ENCODE measurements at places on chromosomes 4 and X. TPM values are rescaled to one million over a fixed set of nuclear protein-coding genes. Genes with fewer than 3 reads are reported as not detected.

- DNase-seq, result no peak
Observed at GRCh38 chr4:5735463-5735862, 24.5 kb downstream of the EVC start.

DNA sequence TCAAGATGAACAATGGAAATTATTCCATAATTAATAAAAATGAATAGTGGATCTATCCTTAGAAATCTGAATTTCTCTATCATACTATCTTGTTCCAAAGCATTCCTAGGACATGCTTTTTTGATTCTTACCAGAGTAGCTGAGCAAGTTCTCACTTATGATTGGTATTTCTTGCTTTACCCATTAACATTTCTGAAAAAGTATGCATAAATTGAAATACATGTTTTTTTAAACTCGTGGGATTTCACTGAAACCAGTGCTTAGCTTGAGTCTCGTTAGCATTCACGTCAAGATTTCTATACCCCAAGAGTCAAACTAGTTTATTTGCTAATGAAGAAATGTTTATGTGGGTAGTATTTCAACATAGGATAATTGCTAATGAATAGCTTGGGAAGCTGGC lies 89.0 kb downstream of the ELOVL6 start:
- no peak for DNase-seq

GRCh38 chr4:36006226-36006625 lies 238.1 kb downstream of the ARAP2 start:
- DNase-seq, result no peak

DNA sequence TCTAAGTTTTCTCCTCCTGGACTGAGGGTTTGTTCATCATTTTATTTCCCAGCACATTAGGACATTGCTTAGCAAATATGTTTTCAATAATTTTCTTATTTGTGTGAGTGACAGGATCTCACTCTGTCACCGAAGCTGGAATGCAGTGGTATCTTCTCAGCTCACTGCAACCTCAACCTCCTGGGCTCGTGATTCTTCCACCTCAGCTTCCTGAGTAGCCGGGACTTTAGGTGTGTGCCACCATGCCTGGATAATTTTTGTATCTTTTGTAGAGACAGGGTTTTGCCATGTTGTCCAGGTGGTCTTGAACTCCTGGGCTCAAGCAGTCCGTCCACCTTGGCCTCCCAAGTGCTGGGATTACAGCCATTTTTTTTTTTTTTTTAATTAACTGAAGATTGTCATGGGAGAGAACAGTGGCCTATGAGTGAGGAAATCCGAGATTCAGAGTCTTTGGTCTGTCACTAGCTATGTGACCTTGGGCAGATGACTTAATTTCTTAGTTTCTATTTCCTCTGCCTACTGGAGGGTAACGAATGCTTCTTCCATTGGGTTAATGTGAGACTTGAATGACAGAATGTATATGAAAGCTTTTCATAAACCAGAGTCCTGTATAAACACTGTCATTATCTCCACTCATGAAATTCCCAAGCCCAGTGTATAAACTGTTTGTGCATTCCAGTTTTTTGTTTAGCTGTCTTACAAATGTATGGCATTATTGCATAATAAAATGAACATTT lies 23.9 kb downstream of the MOB1B start:
- DNase-seq, result no peak

DNA sequence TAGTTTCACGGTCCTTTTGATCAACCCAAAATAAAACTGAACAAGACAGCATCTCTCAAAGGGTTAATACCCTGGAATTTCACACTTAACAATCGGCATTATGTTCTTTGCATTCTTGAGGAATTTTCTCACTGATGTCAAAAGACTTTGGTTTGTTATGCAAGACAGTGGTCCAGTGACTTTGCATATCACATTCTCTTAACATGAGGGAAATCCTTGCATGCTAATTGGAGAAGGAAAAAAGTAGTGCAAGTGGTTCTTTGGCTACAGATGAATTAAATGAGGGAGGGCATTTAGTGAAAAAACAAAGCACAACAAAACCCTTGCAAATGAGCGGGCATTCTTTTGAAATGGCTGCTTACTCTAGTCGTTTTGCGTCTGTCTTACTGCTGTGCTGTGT lies 105.1 kb upstream of the LIMCH1 start:
- DNase-seq, result no peak

- no peak for DNase-seq
Observed at GRCh38 chr4:147853706-147854105, 121.8 kb downstream of the ARHGAP10 start.

DNA sequence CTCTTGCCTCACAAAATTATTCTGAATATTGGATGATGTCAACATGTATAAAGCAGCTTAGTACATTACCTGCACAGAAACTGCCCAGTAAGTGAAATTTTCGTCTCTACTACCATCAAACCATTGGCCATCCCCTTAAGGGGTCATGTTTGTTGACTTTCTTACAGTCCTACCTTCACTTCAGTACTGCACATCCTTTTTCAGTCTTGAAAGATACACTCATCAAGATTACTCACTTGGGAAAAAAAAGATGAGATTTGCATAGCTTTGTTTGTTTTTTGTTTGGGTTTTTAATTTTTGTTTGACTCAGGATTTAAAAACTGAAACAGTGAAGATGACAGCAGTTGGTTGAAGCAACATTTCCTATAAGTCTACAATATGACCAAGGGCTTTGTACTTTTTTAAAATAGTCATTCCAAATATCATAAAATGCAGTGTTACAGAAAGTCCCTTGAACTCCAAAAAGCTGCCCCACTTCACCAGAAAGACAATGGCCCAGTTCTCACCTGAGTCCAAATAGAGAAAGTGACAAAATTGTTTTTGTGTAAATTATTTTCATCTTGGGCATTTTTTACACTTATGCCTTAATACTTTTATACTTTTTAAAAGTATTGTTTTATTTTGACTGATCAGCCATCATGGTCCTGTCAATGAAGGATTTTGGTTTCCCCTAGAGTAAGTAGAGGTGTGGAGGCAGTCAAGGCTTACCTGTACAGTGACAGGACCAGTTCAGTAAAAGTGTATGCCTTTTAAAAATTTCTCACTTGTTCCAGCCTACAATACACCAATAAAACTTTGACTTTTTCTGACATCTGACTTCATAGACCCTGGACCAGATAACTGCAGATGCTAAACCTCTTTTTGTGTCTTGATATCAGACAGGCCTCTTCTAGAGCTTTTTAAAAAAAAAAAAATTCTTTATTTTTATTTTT lies 59.7 kb upstream of the EDA2R start:
- no peak for DNase-seq

GRCh38 chr4:4260185-4260751 lies 12.2 kb upstream of the TMEM128 start:
- no peak for DNase-seq

DNA sequence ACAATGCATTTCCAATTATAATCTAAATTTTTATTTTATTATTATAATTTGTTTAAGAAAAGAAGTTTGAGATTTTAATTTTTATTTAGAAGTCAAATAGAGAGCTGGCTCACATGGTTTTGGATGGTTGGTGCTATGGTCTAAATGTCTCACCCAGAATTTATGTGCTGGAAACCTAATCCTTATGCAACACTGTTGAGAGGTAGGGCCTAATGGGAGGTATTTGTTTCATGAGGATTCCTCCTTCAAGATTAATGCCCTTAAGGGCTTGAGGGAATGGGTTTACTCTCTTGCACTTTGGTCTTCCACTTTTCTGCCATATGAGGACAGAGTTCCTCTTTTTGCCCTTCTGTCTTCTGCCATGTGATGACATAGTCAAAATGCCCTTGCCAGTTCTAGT lies 960.5 kb upstream of the IGFBP7 start:
- DNase-seq, result no peak

DNA sequence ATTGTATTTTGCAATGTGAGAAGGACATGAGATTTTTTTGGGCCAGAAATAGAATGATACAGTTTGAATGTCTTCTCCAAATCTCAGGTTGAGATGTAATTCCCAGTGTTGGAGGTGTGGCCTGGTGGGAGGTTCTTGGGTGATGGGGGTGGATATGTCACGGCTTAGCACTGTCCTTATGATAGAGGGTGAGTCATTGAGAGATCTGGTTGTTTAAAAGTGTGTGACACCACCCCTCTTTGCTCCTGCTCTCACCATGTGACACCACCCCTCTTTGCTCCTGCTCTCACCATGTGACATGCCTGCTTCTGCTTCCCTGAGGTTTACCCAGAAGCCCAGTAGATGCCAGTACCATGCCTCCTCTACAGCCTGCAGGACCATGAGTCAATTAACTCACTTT lies 1226.9 kb downstream of the PCDH7 start:
- DNase-seq, result no peak

GRCh38 chrX:138748480-138748879 lies 37.0 kb upstream of the FGF13 start:
- DNase-seq, result no peak

GRCh38 chr4:2261110-2261852 lies 628 bp downstream of the MXD4 start:
- peak; percentile 34 for DNase-seq

DNA sequence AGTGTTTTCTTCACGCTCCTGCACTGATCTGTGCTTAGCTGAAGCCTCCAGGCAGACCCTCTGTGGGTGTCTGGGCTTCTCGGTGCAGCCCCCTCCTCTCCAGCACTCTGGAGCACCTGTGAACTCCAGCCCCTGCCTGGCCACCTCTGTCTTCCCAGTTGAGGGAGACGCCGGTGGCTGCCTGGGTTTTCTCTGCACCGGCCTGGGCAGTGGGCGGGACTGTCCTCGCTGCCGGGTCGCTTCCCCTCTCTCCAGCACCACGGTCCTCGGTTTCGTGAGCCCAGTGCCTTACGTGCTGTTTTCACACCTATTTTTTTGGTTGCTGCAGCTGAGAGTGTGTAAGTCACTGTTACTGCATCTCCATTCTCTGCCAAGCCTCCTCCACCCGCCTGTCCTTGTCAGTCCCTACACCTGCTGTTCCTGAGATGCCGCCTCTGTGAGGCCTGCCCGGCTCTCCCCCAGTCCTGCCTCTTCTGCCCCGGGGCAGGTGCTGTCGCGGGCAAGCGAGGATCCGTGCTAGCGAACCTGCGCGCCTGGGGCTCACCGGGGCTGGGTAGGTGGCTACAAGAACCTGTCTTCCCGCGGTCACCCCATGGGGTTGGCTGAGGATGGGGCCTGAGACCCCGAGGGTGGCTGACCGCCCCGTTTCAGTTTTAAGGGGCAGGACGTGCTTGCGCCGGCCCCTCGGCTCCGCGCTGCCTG lies 2.4 kb upstream of the FGFRL1 start:
- no peak for DNase-seq

- no peak for DNase-seq
Observed at GRCh38 chrX:20499763-20500162, 233.1 kb upstream of the RPS6KA3 start.

DNA sequence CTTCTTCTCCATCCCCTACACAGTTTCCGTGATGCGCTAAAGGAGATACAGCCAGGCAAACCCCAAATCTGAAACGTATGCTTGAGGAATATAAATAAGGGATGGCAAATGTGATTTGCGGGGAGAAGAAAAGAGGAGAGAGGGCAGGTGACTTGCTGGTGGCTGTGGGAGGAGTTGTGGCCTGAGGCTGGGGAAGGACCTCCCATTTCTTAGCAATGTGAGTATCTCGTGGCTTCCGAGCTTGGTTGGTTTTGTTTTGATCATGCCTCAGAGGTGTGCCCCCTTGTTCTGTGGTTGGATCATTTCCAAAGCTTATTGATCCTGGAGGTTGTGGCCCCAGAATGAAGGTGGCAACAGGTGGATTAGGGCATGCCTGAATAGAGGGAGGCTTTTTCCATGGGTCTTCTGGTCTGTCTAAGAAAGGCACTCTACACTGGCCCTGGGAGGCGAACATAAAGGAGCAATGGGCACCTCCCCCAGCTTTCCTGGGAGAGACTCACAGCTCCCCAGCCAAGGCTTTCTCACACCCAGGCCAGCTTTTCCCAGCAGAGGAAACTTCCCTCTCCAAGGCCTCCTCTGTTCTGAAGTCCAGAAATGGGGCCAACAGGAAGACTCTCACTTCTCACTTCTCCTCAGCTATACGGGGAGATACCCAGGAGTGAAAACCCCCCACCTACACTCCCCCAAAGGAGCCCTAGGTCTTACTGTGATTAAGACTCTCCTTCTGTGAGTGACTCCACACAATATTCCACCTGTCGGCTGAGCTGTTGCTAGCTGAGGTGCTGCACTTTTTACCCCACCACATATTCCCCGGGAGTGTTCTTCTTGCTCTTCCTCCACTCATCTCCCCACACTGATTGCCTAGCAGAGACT lies 40.0 kb downstream of the C4orf51 start:
- DNase-seq, result no peak

Gene STOX2
- polyA plus RNA-seq, result 2.2 TPM

Gene TET2
- 3.7 TPM for polyA plus RNA-seq

Gene PACRGL
- 14.4 TPM for polyA plus RNA-seq

Gene ZDHHC15
- polyA plus RNA-seq, result 2.0 TPM

Gene PAGE1
- polyA plus RNA-seq, result not detected

Gene DNAAF6
- polyA plus RNA-seq, result not detected

Gene ATP1B4
- not detected for polyA plus RNA-seq

Gene MAGT1
- 49.9 TPM for polyA plus RNA-seq

Data from ovary (tissue), 10 donors.